ENCODE measurements at places on chromosomes 4 and X. TPM values are rescaled to one million over a fixed set of nuclear protein-coding genes. Genes with fewer than 3 reads are reported as not detected.

- peak; percentile 92 for DNase-seq
Measured at GRCh38 chr4:40309250-40309774, 25.8 kb upstream of the CHRNA9 start.

DNA sequence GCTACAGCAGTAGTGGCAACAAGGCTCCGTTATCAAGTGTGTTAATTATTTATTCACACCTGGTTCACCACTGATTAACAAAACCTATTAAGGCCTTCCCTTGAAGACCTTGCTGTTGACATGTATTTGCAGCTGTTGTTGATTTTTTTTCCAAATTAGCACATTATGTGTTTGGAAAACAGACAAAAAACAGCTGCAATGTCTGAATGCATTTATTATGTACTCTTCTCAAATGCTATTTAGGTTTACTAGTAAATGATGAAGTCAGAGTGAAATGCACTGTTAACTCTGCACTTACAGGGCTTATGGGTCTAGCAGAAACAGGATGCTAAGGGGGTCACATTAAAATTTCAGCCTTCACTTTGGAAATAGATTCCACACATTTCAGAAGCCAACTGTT, 99.5 kb upstream of the PCDH7 start:
- no peak for DNase-seq

GRCh38 chr4:15438939-15439524, 11.2 kb downstream of the C1QTNF7 start:
- DNase-seq, result no peak

DNA sequence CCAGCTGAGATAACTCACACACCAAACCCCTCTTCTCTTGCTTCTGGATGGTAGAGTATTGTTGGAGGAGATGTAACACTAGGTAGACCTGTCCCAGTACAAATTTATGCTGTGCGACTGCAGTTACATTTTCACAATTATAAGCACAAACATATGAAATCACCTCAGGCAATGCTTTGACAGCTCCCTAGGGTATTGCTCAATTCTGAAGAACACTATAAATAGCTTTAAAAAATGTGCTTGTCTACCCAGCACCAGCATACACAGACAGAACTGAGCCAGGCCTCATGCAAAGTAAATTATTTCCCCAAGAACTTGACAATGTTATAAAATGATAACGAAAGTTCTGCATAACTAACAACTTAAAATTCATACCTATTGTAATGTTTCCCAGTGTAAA, 1999.1 kb upstream of the ADGRL3 start:
- DNase-seq, result no peak

GRCh38 chr4:76680952-76681351, 217.0 kb downstream of the SOWAHB start:
- no peak for DNase-seq

- no peak for DNase-seq
Measured at GRCh38 chrX:101417981-101418841, 10.2 kb downstream of the HNRNPH2 start.

DNA sequence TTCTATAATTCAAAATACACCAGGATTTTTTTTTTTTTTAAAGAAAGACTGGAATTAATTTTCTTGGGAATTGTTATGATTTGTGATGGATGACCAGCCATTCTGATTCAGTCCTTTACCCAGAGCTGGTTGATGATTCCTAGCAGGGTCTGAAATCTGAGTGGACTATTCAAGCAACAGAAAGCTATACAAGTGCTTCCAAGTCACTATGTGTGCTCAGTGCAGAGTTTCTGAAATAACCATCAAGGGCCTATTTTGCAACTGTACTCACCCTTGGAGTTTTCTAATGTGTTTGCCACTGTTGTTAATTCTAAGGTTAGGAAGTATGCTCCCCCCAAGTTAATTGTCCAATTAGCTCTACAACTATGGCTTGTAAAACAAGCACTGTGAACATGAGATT, 137.7 kb upstream of the RAPGEF2 start:
- no peak for DNase-seq

The CSAG1 gene
- total RNA-seq, result not detected

The UGT2B10 gene
- not detected for total RNA-seq

The GPR101 gene
- not detected for total RNA-seq

The TLR6 gene
- 1.2 TPM for total RNA-seq

The NLRP2B gene
- not detected for total RNA-seq
